Cardiac muscle cell (in vitro differentiated cells and primary cell): ENCODE measurements at places on chromosomes 4 and X. TPM values are rescaled to one million over a fixed set of nuclear protein-coding genes. Genes with fewer than 3 reads are reported as not detected.

DNA sequence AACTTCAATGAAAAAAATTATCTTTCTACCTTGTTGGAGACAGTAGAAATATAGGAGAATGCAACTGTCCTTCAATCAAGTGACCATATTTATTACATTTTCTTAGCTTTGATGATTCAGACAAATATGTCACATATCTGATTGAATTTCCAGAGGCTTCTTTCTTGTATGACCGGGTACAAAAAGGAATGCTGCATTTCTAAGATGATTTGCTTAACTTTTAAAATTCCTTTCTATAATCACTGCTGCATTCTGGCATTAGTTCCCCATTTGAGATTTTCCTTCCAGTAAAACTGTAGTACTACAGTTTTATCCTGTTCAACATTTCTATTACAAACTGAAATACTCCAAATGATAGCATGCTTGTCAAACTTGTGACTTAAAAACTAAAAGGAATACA, 5.2 kb downstream of the MFSD8 start:
- no peak overlapping the region for H3K27ac ChIP-seq
- DNase-seq = no peak
- no peak overlapping the region for H3K4me3 ChIP-seq
- H3K4me1 ChIP-seq = no peaks in the 10 kb centered on the region
- no peaks in the 10 kb centered on the region for H3K27me3 ChIP-seq

DNA sequence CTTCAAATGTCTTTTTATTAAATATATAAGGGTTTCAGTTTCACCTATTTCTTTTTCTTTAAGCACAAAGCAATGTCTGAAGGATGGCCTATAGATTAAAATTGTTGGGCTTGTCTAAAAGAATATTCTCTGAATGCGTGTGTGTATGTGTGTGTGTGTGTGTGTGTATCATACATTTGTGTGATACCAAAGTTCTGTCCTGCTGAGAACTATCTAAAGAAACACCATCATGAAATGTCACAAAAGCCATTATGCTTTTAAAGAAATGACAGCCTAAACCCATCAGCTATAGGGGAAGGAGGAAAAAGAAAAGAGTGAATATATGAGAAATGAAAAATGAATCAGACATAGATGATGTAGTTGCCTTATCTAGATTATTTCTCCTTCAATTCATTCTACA, 1501.5 kb upstream of the TENM3 start:
- DNase-seq = no peak
- H3K4me1 ChIP-seq = no peaks in the 10 kb centered on the region
- no peaks in the 10 kb centered on the region for H3K27me3 ChIP-seq
- no peak overlapping the region for H3K4me3 ChIP-seq
- H3K36me3 ChIP-seq = no peaks in the 10 kb centered on the region

The TACC3 gene
- total RNA-seq = 14.4 and 78.2 TPM in 2 replicates

The GAGE2A gene
- not detected in 2 replicates for total RNA-seq

The BANK1 gene
- 0.04 and 0.27 TPM in 2 replicates for total RNA-seq

GRCh38 chr4:109826719-109827118, 1.1 kb upstream of the RRH start:
- H3K27me3 ChIP-seq = no peaks in the 10 kb centered on the region
- H3K27ac ChIP-seq = no peak overlapping the region
- no peaks in the 10 kb centered on the region for H3K4me1 ChIP-seq
- peaks cover 32% of the 10 kb centered on the region for H3K36me3 ChIP-seq

GRCh38 chrX:129802863-129803262, 23.1 kb downstream of the SASH3 start:
- H3K27me3 ChIP-seq = no peaks in the 10 kb centered on the region
- DNase-seq = no peak
- H3K27ac ChIP-seq = no peak overlapping the region

The SMPX gene
- total RNA-seq = 402 and 912 TPM in 2 replicates

- no peak for DNase-seq
- H3K27me3 ChIP-seq = no peaks in the 10 kb centered on the region
- no peaks in the 10 kb centered on the region for H3K4me1 ChIP-seq
- no peaks in the 10 kb centered on the region for H3K36me3 ChIP-seq
- H3K4me3 ChIP-seq = no peak overlapping the region
These were observed 82.3 kb downstream of the DNAAF6 start for GRCh38 chrX:107288676-107289075.

The ZNF330 gene
- total RNA-seq = 60.1 and 87.7 TPM in 2 replicates

DNA sequence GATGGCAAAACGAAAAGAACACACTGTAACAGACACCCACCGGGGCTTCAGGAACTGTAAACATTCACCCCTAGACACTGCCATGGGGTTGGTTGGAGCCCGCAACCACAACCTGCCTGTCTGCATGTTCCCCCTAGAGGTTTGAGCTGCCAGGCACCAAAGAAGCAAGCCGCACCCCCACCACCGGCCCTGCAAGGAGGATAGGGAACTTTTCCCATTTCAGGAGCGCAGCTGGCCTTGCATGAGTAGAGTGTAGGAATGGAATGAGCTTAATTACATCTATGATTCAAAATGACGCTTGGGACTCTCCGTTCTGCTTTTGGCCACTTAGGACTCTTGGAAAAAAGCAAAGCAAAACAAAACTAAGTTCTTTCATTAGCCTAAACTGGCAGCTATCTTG, 243.6 kb upstream of the CTSO start:
- H3K4me1 ChIP-seq = no peaks in the 10 kb centered on the region
- no peaks in the 10 kb centered on the region for H3K36me3 ChIP-seq
